ENCODE measurements at places on chromosomes 5 and 9.

DNA sequence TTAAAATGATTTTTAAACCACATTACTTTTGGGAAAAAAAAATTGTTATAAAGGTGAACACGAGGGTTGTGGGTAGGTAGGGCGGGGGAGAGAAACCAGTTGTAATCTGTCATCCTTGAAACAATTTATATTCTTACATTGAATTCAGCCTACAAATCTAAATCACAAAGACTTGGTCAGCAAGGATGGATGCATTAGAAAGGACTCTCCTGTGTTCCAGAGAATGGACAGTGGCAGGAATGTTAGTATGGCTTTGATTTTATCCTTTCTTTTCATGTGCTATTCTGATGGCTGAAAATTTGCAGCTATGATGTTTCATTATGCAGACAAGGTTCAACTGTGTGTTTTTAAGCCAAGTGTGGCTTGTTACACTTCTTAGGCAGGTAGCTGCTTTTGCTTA lies 234.7 kb downstream of the SLF1 start:
- DNase-seq, result no peak

DNA sequence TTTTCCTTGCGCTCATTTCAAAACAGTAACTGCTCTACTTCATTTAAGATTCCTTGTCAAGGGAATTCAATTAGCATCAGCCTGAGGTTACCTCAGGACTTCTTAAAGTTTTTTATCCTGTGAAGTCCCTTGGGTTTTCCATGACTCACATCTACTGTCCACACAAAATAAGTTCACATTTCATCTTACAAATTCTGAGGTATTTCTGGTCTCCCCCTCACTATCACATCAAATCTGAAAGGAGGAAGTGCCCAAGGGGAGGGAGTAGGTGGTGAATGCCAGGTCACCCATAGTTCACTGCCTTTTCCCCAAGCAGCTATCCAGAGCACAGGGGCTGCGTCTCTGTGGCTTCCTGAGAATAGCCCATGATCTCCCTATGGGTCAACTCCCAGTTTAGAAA lies 227.1 kb upstream of the NREP start:
- no peak for DNase-seq

DNA sequence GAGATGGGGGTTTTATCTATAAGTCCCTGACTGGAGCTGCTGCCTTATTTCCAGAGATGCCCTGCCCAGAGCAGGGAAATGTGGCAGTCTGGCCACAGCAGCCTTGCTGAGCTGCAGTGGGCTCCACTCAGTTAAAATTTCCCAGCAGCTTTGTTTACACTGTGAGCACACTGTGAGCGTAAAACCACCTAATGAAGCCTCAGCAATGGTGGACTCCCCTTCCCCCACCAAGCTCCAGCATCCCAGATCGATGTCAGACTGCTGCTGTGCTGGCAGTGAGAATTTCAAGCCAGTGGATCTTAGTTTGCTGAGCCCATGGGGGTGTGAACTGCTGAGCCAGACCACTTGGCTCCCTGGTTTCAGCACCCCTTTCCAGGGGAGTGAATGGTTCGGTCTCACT lies 208.7 kb upstream of the RAI14 start:
- no peak for DNase-seq

DNA sequence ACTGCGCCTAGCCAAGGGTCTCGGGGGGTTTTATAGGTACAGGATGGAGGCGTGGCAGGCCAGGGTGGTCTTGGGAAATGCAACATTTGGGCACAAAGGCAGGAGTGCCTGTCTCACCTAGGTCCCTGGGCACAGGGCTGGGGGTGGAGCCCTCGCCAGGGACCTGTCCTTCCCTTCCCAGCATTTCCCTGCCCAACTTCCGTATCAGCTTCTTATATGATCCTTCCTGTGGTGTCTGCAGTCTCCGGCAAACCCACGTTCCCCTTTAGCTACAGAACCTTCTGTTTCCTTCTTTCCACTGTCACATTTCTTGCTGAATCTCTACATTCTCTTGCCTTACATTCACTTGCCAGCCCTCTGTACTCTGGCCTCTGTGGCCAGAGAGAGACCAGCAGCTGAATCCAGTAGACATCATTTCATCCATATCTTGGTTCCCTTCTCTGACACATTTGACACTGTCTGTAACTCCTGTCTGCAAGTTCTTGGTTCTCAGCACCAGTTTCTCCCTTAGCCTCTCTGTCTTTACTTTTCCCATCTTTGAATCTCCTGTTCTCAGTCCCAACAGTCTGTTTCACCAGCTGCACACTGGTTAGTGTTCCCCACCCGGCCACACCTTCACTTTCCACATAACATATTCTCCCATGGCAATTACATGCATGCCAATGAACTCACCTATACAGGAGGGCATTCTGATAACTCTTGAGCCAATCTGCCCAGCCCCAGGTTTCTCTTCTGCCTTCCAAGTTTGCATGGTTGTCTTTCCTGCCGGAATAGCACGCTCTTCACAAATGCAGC lies 134.7 kb upstream of the ZNF608 start:
- DNase-seq, result no peak

GRCh38 chr5:142925795-142926194 lies 155.6 kb downstream of the ARHGAP26 start:
- DNase-seq, result no peak

- DNase-seq, result no peak
Measured at GRCh38 chr5:31992377-31992776, 181.7 kb downstream of the GOLPH3 start.

GRCh38 chr5:59158637-59159391 lies 575.9 kb downstream of the RAB3C start:
- no peak for DNase-seq

DNA sequence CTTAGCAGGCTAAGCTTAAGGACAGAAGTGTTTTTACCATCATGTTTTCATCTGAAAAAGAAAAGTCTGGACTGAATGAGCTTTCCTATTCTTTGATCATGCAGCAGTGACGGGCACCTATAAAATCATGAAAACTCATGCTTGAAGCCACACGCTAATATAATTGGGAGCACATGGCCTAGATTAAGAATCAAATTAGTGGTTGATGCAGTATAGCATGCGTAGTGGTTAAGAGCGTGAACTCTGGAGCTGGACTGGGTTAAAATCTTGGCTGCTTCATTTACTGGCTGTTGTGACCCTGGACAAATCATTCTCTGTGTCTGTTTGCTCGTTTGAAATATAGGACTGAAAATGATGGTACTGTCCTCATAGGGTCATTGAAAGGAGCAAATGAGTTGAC lies 49.9 kb upstream of the IL13 start:
- no peak for DNase-seq

- no peak for DNase-seq
Measured at GRCh38 chr9:130089141-130089540, 35.4 kb downstream of the GPR107 start.

GRCh38 chr5:6902597-6902996 lies 189.4 kb downstream of the TENT4A start:
- no peak for DNase-seq

DNA sequence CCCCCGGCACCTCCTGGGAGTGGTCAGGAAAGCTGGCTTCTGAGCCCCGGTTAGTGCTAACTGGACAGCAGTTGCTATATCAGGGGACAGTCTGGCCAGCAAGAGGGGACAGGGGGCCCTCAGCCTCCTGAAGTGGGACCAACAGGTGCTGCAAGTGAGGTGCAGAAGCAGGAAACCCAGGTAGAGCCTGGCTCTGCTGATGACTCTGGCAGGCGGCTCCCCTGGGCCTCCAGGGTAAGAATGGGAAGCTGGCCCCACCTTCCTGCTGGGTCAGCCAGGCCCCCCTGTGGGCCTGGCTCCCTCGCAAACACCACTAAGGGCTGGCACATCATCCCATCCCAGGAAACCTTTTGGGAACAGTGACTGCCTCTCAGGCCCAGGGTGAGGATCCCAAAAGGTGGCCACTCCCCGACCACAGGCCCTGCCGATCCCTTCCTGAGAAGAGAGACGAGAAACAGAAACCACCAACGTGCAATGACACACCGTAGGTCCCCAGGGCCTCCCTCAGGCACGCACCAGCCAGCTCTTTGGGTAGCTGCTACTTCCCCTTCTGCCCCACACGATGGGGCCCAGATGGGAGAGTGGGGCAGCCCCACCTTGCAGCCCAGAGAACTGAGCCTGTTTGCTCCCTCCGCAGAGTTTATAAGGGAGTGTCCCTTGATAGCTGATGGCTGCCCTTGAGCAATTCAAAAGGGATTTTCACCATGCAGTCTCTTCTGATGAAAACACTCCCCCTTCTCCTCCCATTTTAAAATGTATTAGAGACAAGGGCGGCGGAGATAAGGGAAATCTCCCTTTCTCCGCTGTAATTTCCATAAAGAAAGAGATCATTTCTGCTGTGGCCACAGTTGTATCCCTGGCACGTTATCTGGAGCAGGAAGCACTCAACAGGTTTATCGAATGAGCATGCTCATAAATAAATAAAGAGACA lies 76.8 kb downstream of the STK10 start:
- peak; percentile 57 for DNase-seq

GRCh38 chr5:15763754-15764153 lies 263.8 kb downstream of the FBXL7 start:
- DNase-seq, result no peak

- no peak for DNase-seq
Measured at GRCh38 chr9:93864032-93864431, 91.1 kb downstream of the BARX1 start.

DNA sequence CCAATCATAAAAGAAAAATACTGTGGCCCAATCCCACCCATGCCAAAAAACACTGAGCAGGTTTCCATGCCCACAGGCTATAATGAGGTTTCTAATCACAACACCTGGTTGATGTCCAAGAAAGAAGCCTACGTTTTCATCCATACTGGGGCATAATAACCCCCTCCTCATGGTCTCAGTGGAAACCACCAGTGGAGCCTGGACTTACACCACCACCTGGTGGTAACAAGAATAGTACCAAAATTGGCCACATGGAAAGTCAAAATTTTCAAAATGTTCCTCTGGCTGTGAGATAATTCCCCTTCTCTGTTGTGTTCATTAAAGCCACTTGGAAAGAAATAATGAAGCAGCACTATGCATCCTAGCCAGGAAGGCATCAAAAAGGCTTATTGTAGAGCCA lies 687.3 kb upstream of the ST8SIA4 start:
- no peak for DNase-seq

- no peak for DNase-seq
Measured at GRCh38 chr5:114789773-114790402, 379.8 kb downstream of the TRIM36 start.

DNA sequence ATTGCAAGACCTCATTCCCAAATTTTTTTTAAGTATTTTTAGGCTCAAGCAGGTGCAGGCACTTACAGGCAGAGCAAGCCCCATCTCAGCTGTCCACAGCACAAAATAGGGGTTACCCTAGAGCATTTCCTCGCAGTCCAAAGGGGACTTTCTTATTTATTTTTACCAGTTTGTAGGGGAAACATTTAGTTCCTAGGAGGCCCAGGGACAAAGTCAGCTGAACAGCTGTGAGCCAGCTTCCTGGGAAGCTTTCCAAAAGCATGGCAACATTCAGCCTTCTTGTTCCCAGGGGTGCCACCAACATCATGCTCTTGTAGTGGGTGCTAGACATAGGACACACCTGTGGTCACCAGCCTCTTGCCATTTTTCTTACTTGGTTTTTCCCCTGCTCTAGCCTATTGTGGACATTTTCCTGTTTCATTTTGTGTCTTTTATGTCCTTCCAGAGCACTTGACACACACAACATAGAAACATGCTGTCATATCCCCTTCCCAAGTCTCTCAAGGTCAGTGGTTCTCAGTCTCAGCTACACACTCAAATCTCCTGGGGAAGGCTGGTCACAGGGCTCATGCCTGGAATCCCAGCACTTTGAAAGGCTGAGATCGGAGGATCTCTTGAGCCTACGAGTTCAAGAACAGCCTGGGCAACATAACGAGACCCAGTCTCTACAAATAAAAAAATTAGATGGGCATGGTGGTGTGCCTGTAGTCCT lies 38.2 kb downstream of the HAVCR1 start:
- no peak for DNase-seq

DNA sequence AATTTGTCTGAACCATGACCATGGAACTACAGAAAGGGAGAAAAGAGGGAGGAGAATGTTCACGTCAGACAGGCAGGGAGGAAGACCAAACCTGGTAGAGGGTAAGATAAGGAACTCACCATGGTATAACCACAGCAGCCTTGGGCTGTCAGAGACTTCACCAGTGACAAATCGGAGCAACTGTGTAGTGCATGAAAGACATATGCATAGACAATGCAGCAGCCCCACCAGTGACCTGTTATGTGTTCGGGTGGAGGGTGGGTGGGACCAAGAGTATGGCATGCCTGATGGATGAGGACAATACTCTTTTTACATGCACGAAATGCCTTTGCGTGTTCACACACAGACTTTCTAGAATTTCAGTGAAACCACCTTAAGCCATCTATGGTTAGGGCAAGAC lies 221.8 kb upstream of the RASEF start:
- DNase-seq, result no peak
